ENCODE measurements at places on chromosomes 12 and 14.

DNA sequence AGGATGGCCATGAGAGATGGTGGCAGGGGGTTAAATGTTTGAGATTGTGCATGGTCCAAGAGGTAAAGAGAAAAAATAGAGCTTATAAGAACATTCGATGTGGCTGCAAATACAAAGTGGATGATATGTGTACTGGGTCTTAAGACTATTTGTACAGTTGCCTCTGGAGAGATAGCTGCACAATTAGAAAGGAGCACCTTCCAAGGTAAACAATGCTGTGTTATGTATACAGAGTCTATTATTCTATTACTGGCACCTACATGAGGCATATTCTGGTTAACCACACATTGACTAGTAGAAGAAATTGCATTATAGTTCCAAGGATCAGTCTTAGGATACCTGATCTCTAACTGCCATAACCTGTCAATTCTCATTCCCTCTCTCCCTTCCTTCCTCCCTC, 238.0 kb upstream of the FOXN3 start:
- DNase-seq: no peak

GRCh38 chr12:14315501-14315900, 50.0 kb upstream of the ATF7IP start:
- no peak for DNase-seq

DNA sequence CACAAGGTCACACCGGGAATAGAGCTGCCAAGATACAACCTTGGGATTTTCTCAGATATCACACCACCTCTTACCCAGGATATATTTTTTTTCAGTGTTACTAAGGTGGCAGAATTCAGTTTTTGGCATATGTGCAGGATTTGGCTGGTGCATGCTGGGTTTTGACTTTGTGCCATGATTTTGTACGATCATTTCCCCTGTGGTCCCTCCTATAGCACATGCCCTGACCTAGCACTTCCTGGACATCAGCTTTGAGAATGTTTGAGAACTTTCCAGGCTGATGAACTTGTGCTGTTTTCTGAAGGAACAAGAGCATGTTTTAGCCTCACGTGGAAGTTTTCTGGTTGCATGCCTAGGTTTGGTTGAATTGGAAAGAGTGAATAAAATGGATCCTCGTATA, 11.0 kb upstream of the TBPL2 start:
- DNase-seq: no peak

DNA sequence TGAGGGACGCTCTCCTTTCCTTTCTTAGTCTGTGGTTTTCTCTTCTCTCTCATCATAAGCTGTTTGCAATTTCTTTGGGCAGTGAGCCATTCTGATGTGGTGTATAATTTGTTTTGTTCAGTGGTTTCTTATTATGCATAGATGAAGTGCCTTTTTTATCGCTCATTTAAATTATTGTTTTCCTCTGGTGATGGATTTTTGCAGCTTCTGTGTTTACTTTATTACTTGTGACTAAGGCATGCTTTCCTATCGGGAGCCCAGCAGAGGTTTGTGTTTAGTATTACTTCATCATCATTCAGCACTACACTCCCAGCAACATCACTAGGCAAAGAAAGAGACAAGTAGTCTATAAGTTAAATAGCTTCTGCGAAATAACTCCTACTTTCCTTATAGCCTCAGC, 586.6 kb upstream of the NOVA1 start:
- no peak for DNase-seq

DNA sequence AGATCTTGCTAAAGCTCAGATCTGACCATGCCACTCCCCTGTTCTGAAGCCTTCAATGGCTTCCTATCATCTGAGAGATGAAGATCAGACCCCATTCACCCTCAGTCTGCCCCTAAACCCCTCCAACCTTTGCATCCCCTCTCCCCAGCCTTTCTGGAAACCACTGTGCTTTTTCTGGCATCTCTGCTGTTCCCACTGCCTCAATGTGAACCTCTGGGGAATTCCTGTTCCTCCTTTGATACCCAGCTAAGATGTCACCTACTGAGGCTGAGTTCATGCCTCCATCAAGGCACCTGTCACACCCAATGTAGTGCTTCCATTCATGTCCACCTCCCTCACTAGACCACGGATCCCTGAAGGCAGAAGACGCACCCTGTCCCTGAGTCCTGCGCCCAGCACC, 19.3 kb downstream of the CYP46A1 start:
- DNase-seq: no peak

DNA sequence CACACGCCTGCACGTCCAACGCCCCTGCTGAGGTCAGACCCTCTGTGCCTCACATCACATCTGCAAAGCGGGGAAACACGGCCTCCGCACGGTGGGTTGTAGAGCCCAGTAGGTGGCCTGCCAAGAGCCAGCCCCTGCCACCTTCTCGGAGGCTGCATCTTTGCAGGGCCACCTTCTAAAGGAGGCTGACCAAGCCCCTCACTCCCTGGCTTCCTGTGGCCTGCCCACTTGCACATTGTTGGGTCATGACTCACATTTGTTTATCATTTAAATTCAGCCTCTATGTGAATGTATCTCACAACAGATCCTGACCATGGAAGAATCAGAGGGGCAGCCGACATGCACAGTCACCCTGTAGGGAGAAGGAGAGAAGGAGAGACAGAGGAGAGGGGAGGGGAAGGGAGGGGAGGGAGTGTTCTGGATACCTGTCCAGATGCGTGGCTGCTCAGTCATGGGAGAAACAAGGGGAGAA, 319.5 kb upstream of the DIO3 start:
- no peak for DNase-seq

DNA sequence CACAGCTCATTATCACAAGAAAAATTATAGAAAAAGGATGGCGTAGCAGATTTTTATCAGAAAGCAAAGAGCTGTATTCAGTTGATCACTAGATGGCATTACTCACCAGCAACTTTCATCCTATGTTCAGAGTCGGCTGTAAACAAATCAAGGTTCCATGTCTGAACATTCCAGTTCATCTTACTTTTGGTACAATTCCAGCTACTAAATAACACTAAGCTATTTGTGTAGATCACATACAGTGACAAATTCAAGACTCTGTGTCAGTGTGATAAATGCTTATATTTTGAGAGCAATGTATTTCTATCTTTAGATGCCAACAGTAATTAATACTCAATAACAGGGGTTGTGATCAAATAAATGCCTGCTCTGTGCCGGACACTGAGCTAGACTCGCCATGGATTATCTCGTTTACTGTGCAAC, 30.1 kb downstream of the NRDE2 start:
- no peak for DNase-seq

Data from amygdala (tissue), 56 donors.